Stimulated activated CD4-positive, alpha-beta T cell treated with anti-CD3 and anti-CD28 coated beads, Interleukin-4, amount 100 ng/mL, for 1 hour (primary cell): ENCODE measurements at places on chromosomes 3 and 15.
A peak's percentile ranks its signal among the peaks of the same experiment; 100 is the strongest.

GRCh38 chr3:120683213-120683612 is 1.2 kb upstream of the HGD start:
- DNase-seq: no peak

DNA sequence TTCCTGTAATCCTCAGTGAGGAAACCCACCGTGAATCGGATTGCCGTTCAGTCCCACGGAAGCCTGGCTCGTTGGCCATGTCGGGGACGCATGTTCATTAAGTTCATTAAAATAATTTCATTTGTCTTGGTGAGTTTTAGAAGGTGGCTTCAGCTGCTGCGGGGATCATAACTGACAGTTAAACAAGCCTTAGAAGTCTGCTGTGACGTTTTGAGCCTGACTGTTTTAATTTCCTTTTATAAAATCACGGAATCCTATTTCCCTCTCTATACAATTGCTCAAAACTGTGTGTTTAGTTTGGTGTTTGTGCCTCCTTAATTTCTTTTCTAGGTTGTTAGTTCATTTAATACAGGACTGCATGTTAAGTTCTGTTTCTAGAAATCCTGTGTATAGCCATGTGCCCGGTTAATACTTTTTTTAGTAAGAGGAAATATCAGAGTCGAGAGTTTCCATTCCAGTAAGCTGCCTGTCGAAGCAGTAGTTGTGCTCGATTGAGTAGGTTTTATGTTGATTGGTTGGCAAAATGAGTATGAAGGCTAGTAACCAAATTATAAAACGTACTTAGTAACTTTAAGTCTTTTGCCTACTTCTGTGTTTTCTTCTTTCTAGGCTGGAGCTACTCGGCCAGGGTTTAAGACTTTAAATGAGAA is 705 bp downstream of the NIPA2 start:
- DNase-seq: no peak

- no peak for DNase-seq
Measured at GRCh38 chr15:37595426-37595970, 338.9 kb upstream of the TMCO5A start.

DNA sequence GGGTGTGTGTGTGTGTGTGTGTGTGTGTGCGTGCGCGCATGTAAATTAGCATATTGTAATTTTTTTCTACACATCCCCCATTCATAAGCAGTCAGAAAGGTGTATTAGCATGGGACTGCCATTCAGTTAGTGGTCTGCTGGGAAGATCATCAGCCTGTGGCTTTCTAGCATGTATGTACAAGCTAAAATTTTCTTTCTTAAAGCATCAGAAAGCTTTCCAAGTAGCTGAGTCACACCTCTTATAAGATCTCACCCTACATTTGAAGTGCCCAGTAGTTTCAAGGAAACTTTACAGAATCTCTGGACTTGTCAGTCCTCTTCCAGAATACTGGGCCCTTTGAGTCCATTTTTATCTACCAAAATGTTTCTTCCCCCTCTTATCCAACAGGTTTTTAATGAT is 411.4 kb upstream of the TPRG1 start:
- no peak for DNase-seq

GRCh38 chr3:17423786-17424536 is 318.5 kb downstream of the TBC1D5 start:
- DNase-seq: no peak

GRCh38 chr3:101102678-101103296 is 109.6 kb upstream of the ABI3BP start:
- no peak for DNase-seq

GRCh38 chr3:174363256-174363655 is 495.9 kb upstream of the NAALADL2 start:
- DNase-seq: no peak

DNA sequence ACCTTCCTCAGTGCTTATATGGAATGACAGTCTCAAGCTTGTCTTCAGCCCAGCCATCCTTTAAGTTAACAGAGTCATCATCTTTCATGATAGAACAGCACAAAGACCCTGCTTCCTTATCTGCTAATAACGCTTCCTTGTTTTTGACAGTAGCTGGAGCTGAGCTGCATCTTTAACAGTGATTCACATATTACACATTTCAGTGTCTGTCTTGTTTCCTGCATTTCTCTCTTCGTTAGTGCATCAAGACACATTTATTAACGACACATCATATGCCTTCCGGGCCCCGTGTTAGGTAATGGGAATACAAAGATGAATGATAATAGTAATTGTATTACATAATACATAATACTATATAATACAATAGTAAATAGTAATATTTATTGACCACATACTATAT is 30.2 kb upstream of the GREM1 start:
- no peak for DNase-seq

DNA sequence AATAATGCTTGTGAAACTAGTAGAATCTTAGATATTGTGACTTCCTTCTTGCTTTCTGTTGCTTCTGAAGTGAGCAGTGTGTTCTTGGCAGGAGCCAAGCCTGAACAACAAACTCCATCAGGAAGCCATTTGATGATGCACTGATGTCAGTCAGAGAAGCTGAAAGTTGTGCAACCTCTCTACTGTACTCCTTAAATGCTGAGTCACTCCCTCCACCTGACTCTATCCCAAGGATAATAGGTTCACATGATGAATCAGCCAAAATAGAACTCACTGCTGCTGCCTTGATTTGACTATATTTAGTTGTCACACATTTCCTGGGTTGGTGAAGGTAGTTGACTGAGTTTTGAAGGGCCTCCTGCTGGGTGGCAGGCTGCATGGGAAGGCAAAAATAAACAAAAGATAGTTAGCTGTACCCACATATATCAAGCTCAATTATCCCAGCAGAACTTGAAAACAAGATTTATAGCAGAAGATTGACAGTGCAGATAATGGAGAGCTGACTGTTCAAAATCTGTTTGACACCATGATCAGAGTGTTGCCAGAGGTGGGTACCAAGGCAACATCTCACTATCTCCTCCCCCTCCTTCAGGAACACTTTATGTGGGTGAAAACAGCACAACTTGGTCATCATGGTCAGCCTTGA is 328.4 kb upstream of the DPH6 start:
- DNase-seq: no peak

DNA sequence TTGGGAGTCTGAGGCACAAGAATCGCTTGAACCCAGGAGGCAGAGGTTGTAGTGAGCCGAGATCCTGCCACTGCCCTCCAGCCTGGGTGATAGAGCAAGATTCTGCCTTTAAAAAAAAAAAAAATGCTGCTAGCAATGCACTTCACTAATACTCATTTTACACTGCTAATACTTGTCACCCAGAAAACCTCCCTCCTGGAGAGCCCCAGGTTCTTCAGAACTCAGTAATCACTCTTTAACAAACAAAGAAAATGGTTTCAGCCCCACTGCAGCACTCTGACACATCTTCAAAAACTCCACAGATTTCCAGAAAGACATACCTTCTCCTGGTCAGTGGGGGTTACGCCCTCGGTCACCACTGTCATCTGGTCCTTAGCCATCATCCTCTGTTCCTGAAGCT is 366.7 kb downstream of the SHQ1 start:
- DNase-seq: no peak

DNA sequence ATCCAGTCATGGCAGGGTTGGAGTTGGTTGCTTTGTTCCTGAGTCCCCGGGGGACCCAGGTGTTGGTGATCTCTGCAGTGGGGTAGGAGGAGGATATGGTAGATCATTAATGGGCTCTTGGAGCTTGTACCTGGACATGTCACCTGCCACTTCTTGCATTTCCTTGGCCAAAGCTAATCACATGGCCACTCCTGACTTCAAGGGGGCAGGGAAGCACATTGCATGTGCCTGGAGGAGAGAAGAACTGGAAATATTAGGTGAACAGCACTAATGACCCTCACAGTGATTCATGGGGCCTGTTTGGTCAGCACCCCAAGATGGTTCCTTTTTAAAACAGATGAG is 87.1 kb upstream of the MYZAP start:
- DNase-seq: no peak

- no peak for DNase-seq
Measured at GRCh38 chr3:109597444-109597843, 260.1 kb upstream of the DPPA4 start.

- DNase-seq: peak; percentile 31
Measured at GRCh38 chr3:169945313-169945712, 21.3 kb upstream of the SEC62 start.

GRCh38 chr3:195098741-195099525 is 172.0 kb downstream of the XXYLT1 start:
- no peak for DNase-seq

- no peak for DNase-seq
Measured at GRCh38 chr3:56903231-56903782, 101.6 kb upstream of the ARHGEF3 start.

- no peak for DNase-seq
Measured at GRCh38 chr15:40508216-40508615, 37.4 kb downstream of the CHST14 start.

DNA sequence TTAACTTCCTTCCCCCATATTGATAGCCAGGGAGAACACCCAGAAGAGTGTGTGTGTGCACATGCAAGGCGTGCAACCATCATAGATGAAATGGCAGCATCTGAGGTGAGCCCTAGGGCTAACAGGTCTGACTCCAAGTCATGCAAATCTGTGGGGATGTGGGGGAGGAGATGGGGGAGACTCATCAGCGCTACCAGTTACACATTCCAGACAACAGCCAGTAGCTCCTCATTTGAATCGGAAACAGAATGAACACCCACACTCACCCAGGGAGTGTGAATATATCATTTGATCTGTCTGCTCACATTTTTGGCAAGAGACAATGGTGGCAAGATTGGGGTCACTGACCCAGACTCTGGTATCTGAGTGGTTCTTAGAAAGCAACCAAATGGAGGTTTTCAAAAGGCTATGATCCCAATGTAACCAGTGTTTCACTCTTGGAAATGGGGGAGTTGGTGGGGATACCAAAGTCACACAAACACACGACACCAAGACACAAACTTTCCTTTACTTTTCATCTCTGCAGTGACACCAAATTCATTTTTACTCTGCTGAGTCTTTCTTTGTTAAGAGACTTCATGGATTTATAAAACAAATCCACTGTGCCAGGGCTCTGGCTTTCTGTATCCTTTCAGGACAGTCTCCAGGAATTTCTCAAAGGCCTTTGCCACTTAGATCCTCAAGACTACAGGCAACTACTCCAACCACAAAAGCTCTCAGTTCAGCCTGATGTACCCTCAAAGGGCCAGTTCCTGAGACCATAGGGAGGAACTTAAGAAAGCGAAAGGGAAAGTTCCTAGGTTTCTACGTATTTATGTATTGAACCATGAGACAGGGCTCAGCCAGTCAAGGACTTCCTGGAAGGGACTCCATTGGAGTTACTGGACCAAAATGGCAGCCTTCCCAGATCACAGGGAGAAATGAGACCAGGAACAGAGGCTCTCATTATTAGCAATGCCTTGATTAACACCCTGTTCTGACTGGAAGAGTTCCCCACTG is 2.2 kb downstream of the CDCP1 start:
- DNase-seq: no peak

- DNase-seq: no peak
Measured at GRCh38 chr15:67242708-67243111, 11.8 kb downstream of the AAGAB start.

GRCh38 chr15:92226020-92226612 is 167.6 kb upstream of the ST8SIA2 start:
- DNase-seq: no peak

GRCh38 chr3:106963442-106963841 is 413.8 kb upstream of the CCDC54 start:
- no peak for DNase-seq

- no peak for DNase-seq
Measured at GRCh38 chr3:188150982-188151381, 3.0 kb upstream of the LPP start.

DNA sequence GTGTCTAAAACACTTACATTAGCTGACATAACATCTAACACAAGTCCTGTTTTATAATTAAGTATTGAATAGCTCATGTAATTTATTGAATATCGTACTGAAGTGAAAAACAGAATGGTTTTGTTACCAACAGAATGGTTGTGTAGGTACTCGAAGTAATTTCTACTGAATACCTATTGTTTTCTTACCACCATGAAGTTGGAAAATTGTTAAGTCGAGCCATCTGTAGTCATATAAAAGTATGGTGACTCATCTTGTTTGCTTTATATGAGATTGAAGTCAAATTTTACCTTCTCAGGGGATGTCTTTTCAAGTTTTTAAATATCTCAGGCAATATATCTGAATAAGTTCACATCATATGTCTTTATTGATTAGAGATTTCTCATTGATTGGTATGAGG is 37.6 kb downstream of the PIAS1 start:
- DNase-seq: no peak

- DNase-seq: no peak
Measured at GRCh38 chr3:143600756-143601718, 247.2 kb downstream of the SLC9A9 start.

DNA sequence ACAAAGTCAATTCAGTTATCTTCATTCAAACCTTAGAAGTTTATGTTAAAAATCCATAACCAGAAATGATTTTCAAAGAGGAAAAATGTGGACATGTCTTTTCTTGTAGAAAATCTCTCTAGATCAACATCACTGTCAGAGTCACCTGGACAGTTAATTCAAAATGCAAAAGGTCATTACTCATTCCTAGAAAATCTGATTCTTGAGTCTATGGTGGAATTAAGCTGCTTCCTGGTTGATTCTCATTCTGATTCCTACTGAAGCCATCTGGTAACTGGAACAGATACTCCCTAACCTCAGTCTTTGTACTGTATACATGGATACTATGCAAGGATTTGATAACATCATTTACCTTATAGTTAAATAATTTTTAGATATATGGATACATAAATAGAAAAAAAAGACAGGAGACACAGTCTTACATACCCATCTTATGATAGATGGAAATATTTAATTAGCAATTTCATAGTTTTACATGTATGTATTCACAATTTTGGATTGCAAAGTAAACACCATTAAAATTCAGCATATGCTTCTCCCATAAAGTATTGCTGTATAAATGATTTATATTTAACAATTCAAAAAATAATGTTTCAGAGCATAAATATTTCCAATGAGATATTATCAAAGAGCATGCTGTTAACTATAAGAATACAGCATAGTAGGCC is 693.2 kb upstream of the CCDC54 start:
- no peak for DNase-seq

- DNase-seq: peak; percentile 71
Measured at GRCh38 chr15:38683382-38684242, 119.0 kb upstream of the RASGRP1 start.

GRCh38 chr3:152031321-152031720 is 157.9 kb downstream of the SUCNR1 start:
- DNase-seq: no peak

- DNase-seq: no peak
Measured at GRCh38 chr15:56816781-56817180, 83.5 kb upstream of the ZNF280D start.

- DNase-seq: no peak
Measured at GRCh38 chr15:33963831-33964664, 4.2 kb upstream of the CHRM5 start.
